T-helper 17 cell (primary cell): ENCODE measurements at places on chromosomes 3 and 15. TPM values are rescaled to one million over a fixed set of nuclear protein-coding genes. Genes with fewer than 3 reads are reported as not detected.

The GOLGA8G gene
- not detected for total RNA-seq

DNA sequence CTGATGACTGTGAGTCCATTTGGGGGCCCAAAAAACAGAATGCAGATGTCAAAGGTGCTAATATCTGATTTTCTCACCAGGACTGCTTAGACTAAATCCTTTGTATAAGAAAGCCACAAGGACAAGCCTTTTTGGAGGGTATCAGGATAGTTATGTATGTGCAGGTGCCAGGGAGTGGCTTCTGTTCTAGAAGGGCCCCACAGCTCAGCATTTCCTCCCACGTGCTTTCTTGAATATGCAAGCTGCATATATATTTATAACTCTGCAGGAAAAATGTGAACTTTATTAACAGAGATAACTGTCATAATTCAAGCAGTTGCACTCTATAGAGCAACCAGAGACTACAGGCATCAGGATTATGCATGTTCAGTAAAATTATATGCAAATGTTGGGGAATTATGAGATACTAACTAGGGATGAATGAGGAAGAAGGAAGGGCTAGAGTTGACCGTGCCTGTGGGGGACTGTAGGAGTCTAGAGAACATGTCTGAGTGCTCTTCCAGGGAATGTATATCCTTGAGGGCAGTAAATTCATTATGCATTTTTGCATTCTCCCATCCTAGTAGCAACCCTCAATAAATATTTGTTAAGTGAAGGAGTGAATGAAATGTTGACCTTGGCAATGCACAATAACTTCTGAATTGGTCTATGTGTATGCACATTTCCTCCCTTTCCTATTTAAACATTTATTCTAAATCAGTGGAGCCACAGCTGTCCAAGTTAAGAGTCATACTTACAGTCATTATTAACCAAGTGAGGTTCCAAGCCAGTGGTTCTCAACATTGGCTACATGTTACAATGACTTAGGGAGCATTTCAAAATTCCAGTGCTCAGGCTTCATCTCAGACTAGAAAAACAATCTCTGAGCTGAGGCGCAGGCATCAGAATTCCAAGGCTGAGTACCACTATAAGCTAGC lies 94.8 kb upstream of the ANKRD28 start:
- DNase-seq, result no peak

GRCh38 chr3:197306374-197307086 lies 8.1 kb upstream of the DLG1 start:
- DNase-seq, result no peak

The WDR93 gene
- 0.18 TPM for total RNA-seq

The FRMD5 gene
- not detected for total RNA-seq
